Right ventricle myocardium superior (tissue), 1 donor: ENCODE measurements at places on chromosomes 13 and 19.
A peak's percentile ranks its signal among the peaks of the same experiment; 100 is the strongest.

DNA sequence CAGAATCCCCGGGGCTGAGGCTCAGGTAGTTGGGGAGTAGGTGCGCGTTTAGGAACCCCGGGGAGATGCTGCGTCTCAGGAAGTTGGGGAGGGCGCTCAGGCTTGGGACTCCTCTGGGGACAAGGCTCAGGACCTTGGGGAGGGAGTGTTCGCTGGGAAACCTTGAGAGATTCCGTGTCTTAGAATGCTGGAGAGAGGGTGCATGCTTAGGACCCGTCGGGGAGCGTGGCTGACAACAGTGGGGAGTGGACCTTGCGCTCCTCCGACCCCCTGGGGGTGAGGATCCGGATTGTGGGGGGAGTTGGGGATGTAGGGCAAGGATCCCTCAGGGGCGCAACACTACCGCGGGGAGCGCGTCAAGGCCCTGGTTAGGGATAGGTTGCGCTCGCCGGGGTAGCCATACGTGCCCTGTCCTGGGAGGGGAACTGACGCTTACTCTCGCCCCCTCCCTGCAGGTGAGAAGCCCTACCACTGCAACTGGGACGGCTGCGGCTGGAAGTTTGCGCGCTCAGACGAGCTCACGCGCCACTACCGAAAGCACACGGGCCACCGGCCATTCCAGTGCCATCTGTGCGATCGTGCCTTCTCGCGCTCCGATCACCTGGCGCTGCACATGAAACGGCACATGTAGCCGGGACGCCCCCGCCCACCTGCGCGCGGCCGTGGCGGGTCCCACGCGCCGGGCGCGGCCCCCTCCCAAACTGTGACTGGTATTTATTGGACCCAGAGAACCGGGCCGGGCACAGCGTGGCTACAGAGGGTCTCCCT, 2.0 kb downstream of the KLF2 start:
- peak; percentile 58 for DNase-seq

GRCh38 chr13:74372511-74372910, 238.3 kb upstream of the KLF12 start:
- DNase-seq, result no peak

DNA sequence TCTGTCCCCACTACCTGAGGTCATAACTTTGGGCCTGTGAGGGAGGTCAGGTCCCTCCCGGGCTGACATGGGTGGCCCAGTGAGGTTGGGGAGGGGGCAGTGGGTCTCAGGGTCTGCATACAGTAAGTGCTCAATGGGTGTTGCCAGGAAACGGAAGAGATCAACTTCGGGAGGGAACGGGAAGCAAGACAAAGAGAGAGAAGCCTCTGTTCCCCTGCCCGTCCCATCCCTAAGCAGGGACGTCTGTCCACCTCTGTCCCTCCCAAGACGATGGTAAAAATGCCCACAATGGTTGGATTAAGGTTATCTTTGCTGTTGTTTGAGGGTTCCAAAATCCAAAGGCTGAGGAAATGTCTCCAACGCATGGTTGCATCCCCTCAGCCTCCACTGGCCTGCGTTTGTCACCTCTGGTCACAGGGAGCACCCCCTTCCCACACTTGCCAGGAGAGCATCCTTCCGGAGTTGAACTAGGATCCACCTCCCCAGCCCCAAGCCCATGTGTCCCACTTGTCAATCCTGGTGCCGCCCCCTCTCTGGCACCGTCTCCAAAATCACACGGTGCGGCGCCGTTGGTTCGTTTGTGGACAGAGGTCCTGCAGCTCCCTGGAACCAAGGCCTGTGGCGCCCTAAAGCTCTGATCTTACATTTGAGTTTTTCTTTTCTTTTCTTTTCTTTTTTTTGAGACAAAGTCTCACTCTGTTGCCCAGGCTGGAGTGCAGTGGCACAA, 774 bp upstream of the HOMER3 start:
- DNase-seq, result no peak

- DNase-seq, result no peak
Observed at GRCh38 chr13:112688560-112689302, 1.1 kb upstream of the ATP11A start.
